ENCODE measurements at places on chromosomes 1 and 21. TPM values are rescaled to one million over a fixed set of nuclear protein-coding genes. Genes with fewer than 3 reads are reported as not detected.

The RHD gene
- not detected for total RNA-seq

The PTGS2 gene
- total RNA-seq = 29.3 TPM

DNA sequence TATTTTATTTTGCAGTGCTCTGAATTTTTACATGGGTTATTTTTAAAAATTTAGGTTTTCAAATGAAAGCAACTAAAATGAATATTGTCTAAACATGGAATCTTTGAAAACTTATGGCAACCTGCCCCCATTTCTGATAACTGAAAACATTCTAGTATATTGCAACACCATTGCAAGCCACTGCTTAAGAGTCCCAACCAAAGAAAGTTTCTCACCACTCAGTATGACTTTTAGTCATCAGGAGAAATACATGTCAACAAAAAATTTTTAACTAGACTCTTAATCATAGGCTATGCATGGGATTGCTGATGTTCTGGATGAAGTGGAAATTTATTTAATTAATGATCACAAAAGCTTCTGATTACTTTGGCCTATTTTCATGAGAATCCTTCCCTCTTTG, 112.1 kb downstream of the TNFSF18 start:
- H3K27me3 ChIP-seq = no peaks in the 10 kb centered on the region
- no peak for DNase-seq
- no peak overlapping the region for H3K4me3 ChIP-seq
- no peaks in the 10 kb centered on the region for H3K4me1 ChIP-seq
- no peak overlapping the region for H3K27ac ChIP-seq

GRCh38 chr1:25641931-25642573, 25.5 kb downstream of the MAN1C1 start:
- no peaks in the 10 kb centered on the region for H3K36me3 ChIP-seq
- no peak overlapping the region for H3K4me3 ChIP-seq
- H3K27me3 ChIP-seq = no peaks in the 10 kb centered on the region
- peak; percentile 74 for DNase-seq

DNA sequence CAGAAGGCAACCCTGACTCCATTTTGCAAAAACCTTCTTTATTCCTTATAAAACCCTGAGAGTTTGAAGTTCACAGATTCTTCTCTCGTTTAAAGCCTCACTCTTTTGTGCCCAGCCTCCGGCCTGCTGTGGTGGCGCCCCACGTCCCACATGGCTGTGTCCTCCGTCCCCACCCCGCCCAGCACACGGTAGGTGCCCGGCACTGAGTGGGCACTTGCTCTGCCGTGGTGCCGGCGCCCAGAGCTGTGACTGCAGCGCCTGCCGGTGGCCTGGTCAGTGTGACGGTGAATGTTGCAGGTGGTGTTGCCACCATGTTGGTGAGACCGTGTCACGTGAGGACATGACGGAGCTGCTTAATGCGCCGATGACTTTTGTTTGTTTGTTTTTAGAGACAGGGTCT, 9.4 kb downstream of the ATAD3A start:
- H3K27ac ChIP-seq = no peak overlapping the region
- H3K4me1 ChIP-seq = no peaks in the 10 kb centered on the region
- H3K27me3 ChIP-seq = no peaks in the 10 kb centered on the region
- no peak overlapping the region for H3K4me3 ChIP-seq
- H3K36me3 ChIP-seq = peaks cover 19% of the 10 kb centered on the region

- H3K27ac ChIP-seq = no peak overlapping the region
- no peaks in the 10 kb centered on the region for H3K4me1 ChIP-seq
- H3K27me3 ChIP-seq = no peaks in the 10 kb centered on the region
Measured at GRCh38 chr21:24868117-24868516, 739.2 kb downstream of the MRPL39 start.

- H3K27ac ChIP-seq = peak overlapping the region; percentile 9
- no peaks in the 10 kb centered on the region for H3K27me3 ChIP-seq
- H3K4me1 ChIP-seq = peaks cover 16% of the 10 kb centered on the region
- no peaks in the 10 kb centered on the region for H3K36me3 ChIP-seq
- no peak overlapping the region for H3K4me3 ChIP-seq
Measured at GRCh38 chr1:15329104-15329820, 80.4 kb upstream of the EFHD2 start.
